Activated CD8-positive, alpha-beta memory T cell treated with anti-CD3 and anti-CD28 coated beads for 4 hours (primary cell): ENCODE measurements at places on chromosomes 2 and 18.

DNA sequence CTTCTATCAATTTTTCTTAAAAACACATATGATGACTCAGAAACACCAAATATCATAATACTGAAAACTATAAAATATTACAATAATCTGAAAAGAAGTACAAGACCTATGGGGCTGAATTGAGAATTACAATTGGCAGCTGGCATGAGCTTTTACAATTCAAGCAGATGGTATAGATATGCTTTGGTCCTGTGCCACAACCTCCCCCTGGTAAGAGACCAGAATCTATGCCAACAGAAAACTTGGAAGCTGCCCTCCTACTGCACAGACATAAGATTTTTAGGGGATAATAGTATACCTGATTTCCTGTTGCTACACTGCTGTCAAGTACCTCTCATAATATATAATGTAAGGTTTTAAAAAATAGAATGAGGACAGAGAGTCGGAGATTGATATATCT, 46.8 kb upstream of the CDH7 start:
- no peak for DNase-seq

DNA sequence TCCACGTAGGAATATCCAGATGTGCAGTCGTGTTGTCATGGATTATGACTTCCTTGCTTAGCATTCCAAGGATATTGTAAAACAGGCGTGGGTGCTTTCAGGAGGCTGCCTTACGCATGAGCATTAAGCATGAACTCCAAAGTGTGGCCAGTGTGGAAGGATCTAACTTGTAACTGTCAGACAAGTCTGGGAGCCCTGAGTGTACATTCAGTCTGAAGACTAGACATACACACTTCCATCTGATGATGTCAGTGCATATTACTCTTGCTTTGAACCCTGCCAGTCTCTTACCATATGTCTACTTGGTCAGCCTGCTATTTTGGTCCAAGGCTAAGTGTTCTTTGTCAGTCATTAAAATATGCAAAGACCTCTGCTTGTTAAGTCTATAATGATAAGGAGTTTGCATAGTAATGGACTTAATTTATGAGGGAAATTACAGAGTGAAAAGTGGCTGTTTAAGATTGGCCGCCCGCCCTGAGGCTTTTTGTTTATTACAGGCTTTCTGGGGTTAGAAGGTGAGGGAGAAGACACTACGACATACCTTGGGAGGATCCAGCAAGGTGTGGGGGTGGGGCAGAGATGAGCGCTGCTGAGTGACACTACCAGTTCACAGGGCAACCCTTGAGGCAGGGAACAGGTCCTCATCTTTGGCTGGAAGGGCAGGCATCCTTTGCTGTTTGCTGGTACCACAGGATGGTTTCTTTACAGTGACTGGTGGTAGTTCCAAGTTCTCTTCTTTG, 48.3 kb downstream of the CABLES1 start:
- DNase-seq = no peak

DNA sequence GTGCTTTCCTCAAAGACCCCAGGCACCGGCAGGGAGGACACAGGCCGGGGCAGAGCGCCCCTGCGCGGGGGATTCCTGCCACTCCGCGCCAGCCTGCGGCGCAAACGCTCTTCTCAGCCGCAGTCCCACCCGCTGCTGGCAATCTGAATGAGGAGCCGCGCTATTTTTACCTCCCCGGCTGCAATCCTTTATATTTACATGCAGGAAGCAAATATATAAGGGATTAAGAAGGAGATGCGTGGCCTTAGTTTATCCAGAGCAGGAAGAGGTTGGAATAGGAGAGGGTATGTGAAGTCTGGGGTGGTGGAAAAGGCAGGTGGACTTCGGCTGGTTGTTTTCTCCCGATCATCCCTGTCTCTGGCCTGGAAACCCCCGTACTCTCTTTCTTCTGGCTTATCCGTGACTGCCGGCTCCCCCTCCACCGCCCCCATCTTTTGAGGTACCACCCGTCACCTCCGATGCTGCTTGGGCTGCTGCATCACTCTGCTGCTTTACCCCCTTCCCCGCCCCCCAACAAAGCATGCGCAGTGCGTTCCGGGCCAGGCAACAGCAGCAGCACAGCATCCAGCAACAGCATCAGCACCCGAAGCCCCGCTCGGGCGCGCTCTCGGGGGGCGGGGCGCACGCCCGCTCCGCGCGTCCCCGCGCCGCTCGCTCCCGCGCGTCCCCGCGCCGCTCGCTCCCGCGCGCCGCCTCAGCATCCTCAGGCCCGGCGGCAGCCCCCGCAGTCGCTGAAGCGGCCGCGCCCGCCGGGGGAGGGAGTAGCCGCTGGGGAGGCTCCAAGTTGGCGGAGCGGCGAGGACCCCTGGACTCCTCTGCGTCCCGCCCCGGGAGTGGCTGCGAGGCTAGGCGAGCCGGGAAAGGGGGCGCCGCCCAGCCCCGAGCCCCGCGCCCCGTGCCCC, at the start of gene ADAM23:
Gene ADAM23 (plus strand): TSS at position 700 of the 902 bp plus-strand sequence. CDS start 335 bp downstream, outside the sequence.
- no peak for DNase-seq

DNA sequence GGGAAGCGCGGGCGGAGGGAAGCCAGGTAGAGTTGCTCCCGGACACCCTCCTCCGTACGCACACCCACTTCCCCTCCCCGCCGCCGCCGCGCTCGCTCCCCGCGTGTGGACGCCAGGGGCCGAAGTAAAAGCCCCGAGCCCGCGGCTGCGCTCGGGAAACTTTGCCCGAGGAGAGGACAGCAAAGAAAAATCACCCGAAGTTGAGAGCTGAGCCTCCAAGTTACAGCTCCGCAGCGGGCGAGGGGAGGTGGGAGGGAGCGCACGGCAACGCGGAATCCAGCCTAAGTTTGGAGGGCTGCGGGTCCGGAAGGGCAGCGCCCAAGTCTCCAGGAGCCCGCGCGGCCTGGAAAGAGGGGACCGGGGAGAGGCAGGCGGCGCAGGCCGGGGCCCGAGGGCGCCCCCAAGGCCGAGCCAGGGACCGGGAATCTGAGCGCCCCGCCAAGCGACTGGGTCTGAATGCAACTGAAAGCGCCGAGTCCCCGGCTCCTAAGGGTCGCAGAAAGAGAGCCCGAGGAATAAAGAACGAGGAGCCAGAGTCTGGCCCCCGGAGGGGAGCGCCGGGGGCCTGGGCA, 706 bp upstream of the BCL11A start:
- DNase-seq = no peak

DNA sequence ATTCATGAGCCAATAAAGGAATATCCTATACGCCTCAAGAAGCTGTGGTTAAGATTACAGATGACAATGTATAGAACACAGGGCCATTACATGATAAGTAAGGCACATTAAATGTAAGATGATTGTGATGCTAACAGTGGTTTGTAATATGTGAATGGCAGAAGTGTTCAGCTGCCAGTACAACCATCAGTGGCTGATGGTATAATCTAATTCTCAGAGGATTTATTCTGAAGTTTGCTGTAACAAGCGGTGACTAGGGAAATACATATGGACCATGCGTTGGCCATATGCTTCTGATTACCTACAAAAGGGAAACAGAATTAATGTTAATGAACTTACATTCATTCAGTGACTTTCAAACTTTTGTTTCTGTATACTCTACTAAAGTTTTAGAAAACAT, 750.8 kb upstream of the KLHL29 start:
- DNase-seq = no peak

DNA sequence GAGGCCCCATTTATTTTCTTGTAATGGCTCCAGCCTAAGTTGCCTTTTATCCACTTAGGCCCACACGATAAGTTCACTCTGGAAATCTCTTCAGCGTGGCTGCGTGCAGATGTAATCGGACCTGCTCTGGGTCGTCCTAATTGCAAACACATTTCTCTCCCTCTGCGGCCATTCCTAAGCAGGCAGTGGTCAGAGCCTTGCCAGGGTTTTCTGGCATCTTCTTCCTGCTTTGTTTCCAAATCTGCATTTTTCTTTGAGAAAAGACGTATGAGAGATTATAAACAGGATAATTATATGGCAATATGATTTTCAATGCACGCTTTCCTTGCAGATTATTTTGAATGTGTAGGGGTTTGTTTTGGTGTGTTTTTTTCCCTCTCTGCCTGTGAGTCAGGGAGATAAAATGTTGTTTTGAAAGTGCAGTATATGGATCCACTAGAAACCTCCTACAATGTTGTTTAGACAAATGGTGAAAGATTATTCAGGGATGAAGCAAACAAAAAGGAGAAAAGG, 239.4 kb upstream of the TANK start:
- DNase-seq = no peak

DNA sequence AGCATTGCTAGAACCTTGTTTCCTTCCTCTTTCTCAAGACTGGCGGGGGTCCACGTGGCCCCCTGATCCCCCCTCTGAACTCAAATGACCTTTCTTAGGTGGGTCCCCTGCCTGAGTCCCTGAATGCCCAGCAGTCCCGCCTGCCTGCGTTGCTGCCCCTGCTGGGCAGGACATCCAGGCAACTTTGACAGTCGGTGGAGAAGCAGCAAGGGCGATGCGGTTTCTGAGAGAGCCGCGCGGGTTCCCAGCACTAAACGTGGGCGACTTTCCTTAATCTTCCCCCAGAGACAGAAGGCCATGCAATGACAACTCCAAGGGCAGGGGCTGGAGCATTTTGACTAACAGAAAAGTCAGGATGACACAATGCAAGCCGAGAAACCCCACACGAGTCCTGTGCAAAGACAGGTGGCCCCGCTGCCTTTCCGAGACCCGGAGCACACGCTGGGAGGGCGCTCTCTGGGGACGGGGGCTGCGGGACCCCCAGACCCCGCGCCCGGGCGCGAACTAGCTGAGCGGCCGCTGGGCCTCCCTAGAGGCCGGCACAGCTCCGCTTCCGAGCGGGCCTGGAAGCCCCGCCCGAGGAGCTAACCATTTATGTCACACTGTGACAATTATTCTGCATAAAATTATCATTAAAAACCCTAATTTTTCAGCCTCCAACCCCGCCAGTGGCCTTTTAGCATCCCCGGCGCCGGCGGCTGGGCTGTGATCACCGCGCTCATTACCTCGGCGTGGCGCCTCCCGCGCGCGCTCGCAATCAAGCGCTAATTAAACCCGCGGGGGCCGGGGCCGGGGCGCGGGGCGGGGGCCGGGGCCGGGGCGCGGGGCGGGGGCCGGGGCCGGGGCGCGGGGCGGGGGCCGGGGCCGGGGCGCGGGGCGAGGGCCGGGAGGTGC, 27.4 kb downstream of the ASB18 start:
- no peak for DNase-seq
